Pancreas (tissue), 10 donors: ENCODE measurements at places on chromosomes 13 and 19. TPM values are rescaled to one million over a fixed set of nuclear protein-coding genes. Genes with fewer than 3 reads are reported as not detected.

GRCh38 chr13:33496336-33496735, 210.8 kb upstream of the STARD13 start:
- no peaks in the 10 kb centered on the region for H3K4me1 ChIP-seq
- DNase-seq = no peak
- no peaks in the 10 kb centered on the region for H3K36me3 ChIP-seq
- no peak overlapping the region for H3K4me3 ChIP-seq
- H3K27me3 ChIP-seq = no peaks in the 10 kb centered on the region

GRCh38 chr19:18007044-18007916, 690 bp upstream of the ARRDC2 start:
- no peaks in the 10 kb centered on the region for H3K4me1 ChIP-seq
- H3K27ac ChIP-seq = peak overlapping the region; percentile 58
- H3K27me3 ChIP-seq = no peaks in the 10 kb centered on the region
- peak overlapping the region; percentile 20 for H3K4me3 ChIP-seq

The NCAN gene
- total RNA-seq = not detected

DNA sequence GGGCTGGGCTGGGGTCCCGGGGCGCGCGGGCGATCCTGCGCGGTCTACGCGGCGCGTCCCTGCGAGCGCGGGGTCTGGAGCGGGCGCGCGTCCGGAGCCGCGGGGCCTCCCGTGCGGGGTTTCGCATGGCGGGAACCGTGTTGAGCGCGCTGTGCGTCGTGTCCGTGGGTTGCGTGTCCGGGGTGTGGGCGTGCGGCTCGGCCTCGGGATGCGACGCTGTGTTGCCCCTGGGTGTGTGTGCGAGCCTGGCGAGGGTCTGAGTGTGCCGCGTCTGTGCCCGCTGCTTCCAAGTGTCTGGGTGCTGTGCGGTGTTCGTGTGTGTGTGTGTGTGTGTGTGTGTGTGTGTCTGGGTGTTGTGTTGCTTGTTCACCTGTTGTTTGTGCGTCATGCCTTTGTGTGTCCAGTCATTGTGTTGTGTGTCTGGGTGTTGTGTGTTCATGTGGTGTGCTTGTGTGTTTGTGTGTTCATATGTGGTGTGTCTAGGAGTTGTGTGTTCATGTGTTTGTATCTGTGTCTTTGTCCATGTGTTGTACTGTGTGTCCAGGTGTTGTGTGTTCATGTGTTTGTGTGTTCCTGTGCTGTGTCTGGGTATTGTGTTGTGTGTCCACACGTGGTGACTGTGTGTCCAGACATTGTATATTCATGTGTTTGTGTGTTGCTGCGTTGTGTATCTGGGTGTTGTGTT, 552 bp downstream of the PLK5 start:
- no peak for DNase-seq
- H3K4me1 ChIP-seq = no peaks in the 10 kb centered on the region
- no peaks in the 10 kb centered on the region for H3K27me3 ChIP-seq
- H3K27ac ChIP-seq = no peak overlapping the region

The KLK14 gene
- 0.32 TPM for total RNA-seq

- H3K4me3 ChIP-seq = no peak overlapping the region
- peaks cover 11% of the 10 kb centered on the region for H3K36me3 ChIP-seq
- peaks cover 4% of the 10 kb centered on the region for H3K4me1 ChIP-seq
- no peak for DNase-seq
- H3K27me3 ChIP-seq = no peaks in the 10 kb centered on the region
These were observed 59.2 kb downstream of the MLLT1 start for GRCh38 chr19:6220385-6221191.

DNA sequence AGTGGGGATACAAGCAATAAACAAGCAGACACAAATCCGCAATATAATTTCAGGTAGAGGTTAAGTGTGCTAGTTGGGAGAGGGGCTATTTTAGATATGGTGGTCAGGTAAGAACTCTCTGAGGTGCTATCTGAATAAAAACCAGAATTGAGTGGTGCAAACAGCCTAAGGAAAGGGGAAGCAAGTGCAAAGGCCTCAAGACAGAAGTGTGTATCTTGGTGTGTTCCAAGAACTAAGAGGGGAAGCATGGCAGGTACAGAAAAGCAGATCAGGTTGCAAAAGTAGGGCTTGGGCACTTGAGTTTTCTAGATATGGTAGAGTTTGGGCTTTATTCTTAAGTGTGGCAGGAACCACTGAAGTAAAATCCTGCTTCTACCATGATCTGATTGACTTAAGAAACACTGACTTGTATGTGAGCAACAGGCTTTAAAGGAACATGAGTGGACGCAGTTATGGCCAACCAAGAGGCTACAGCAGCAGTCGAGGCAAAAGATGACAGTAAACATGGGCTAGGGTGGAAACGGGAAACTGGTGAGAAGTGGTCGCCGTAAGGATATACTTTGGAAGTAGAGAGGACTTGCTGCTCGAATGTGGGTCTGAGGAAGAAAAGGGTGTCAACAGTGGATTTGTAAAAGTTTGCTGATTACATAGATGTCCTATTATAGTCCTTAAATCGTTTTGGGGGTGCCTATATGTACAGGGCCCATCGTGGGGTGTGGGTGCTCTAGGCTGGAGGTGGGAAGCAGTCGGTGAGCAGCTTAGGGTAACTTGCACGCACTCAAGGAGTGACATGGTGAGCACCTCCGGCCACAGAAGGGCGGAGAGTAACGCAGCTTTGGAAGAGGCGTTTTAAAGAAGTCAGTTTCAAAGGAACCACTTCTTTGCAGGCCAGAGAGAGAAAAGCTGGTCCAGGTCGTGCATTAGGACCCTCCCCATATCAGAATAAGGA, 677 bp downstream of the TGDS start:
- peak overlapping the region; percentile 79 for H3K27ac ChIP-seq
- peaks cover 13% of the 10 kb centered on the region for H3K36me3 ChIP-seq
- peaks cover 25% of the 10 kb centered on the region for H3K4me1 ChIP-seq
- DNase-seq = no peak

- H3K27ac ChIP-seq = no peak overlapping the region
- H3K4me1 ChIP-seq = no peaks in the 10 kb centered on the region
- H3K4me3 ChIP-seq = no peak overlapping the region
- no peaks in the 10 kb centered on the region for H3K36me3 ChIP-seq
- no peak for DNase-seq
These were observed 321.9 kb upstream of the ZNF507 start for GRCh38 chr19:32023564-32023832.

DNA sequence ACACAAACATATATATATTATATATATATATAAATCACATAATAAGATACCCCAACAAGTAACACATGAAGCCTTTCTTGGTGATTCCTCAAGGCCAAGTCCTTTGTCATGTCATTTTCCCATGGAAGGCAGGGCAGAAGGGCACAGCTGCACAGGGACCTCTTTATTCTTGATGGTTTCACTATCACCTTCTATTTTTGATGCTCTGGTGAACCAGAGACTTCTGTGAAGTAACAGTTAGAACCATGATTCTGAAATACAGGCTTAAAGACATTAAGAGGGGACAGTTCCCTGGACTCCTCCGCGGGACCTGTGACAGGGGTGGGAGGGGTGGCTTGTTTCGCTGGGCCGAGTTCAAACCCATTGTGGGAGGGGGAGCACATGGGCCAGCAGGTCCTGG, 104.0 kb downstream of the DGKH start:
- H3K4me3 ChIP-seq = no peak overlapping the region
- no peaks in the 10 kb centered on the region for H3K36me3 ChIP-seq
- H3K4me1 ChIP-seq = no peaks in the 10 kb centered on the region
- H3K27me3 ChIP-seq = no peaks in the 10 kb centered on the region
- DNase-seq = no peak

DNA sequence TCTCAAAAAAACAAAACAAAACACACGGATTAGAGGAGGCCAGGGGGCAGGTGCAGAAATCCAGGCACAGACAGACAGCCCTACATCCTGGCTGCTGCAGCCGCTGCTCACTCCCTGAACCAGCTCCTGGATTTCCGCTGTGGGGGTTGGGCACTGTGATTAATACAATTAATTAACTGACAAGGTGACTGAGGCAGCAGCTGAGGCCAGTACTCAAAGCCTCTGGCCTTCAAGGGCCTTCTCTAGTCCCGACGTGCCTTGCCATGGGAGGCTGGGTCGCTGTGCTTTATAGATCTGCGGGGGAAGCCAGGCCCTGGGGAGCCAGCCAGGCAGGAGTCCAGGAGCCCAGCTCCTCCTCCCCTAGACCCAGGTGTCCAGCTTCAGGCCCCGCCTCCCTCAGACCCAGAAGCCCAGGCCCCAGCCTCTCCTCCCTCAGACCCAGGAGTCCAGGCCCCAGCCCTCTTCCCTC, 4.6 kb downstream of the NECTIN2 start:
- H3K27me3 ChIP-seq = no peaks in the 10 kb centered on the region
- no peaks in the 10 kb centered on the region for H3K36me3 ChIP-seq
- H3K4me3 ChIP-seq = no peak overlapping the region
- peak overlapping the region; percentile 99 for H3K27ac ChIP-seq
- H3K4me1 ChIP-seq = no peaks in the 10 kb centered on the region

- no peak for DNase-seq
- no peaks in the 10 kb centered on the region for H3K27me3 ChIP-seq
- H3K4me1 ChIP-seq = no peaks in the 10 kb centered on the region
These were observed 249.1 kb downstream of the GPC5 start for GRCh38 chr13:91647361-91647990.

The CEACAM16 gene
- total RNA-seq = 0.16 TPM

- no peaks in the 10 kb centered on the region for H3K4me1 ChIP-seq
- no peaks in the 10 kb centered on the region for H3K36me3 ChIP-seq
- no peak for DNase-seq
- H3K27me3 ChIP-seq = no peaks in the 10 kb centered on the region
These were observed 13.6 kb upstream of the ZNF611 start for GRCh38 chr19:52748336-52748950.

- DNase-seq = no peak
- no peaks in the 10 kb centered on the region for H3K27me3 ChIP-seq
- H3K36me3 ChIP-seq = peaks cover 4% of the 10 kb centered on the region
- H3K4me3 ChIP-seq = no peak overlapping the region
- H3K4me1 ChIP-seq = peaks cover 6% of the 10 kb centered on the region
- H3K27ac ChIP-seq = no peak overlapping the region
These were observed 178.8 kb downstream of the VWA8 start for GRCh38 chr13:41782086-41782485.
